NCI-H446 (cell line): ENCODE measurements at places on chromosomes 4 and X.

GRCh38 chr4:125314676-125315575 is at the start of gene FAT4:
FAT4 (plus strand) TSS chr4:125314955; CDS start chr4:125316412, 1,457 bp downstream.
- DNase-seq: peak; percentile 91

GRCh38 chr4:151830168-151830567 is 69.4 kb upstream of the GATB start:
- DNase-seq: no peak

GRCh38 chr4:67700116-67700737 is 728 bp downstream of the UBA6 start:
- DNase-seq: no peak

GRCh38 chr4:141814499-141814898 is 178.1 kb downstream of the IL15 start:
- no peak for DNase-seq

GRCh38 chr4:163505374-163505773 is 10.9 kb downstream of the TMA16 start:
- DNase-seq: no peak

DNA sequence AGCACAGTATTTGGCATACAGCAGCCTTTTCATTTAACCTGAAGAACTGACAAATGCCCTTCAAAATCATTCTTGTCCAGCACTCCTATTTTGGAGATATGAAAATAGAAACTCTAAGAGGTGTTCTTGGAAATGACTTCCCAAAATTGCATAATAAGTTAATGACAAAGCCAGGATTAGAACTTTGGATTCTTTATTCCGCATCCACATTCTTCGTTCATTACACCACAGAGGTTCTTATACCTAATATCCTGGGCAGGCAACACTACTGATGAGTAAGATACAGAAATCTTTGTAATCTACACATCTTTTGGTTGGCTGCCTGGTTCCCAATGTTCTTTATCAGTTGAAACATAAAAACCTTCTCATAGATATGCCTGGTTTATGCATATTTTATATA is 5.9 kb downstream of the COL25A1 start:
- DNase-seq: no peak

- DNase-seq: no peak
Observed at GRCh38 chr4:10096978-10097335, 19.6 kb downstream of the WDR1 start.

GRCh38 chrX:21996872-21997455 is 35.2 kb upstream of the PHEX start:
- DNase-seq: no peak

DNA sequence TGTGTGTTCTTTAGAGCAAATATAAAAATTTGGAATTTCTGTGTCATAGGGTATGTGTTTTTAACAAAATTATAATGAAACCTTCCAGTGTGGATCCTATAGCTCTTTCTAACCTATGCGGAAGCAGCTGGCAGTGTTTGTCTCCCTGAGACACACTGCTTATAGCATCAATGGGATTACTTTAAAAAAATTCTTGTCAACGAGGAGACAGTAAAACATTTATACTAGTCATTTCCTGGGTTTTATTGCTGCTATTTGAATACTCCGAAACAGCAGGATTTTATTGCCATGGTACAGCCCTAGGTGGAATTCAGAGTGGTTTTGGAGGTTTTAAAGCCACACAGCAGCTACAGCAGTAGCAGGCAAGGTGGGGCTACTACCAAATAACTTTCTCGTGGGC is 145.1 kb upstream of the IL1RAPL2 start:
- DNase-seq: no peak

- no peak for DNase-seq
Observed at GRCh38 chrX:134794692-134795091, 136.4 kb upstream of the PLAC1 start.

DNA sequence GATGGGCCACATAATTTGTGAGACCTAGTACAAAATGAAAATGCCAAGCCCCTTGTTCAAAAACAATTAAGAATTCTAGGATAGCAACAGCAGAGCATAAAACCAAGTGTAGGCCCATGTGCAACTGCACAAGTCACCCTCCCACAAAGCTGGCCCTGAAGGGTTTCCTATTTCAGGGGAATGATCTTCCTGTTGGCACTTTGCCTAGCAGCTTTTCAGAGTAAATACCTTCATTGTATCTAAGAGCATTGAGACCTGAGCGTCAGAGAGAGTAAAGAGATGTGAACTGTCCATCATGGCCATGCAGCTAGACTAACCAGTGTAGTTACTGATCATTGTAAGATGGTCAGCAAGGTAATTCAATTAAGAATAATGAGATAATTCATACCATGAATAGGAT is 113.6 kb downstream of the CNKSR2 start:
- no peak for DNase-seq

- DNase-seq: no peak
Observed at GRCh38 chr4:183383606-183384005, 60.8 kb upstream of the CDKN2AIP start.

GRCh38 chrX:95764972-95765451 is 919.6 kb upstream of the DIAPH2 start:
- peak; percentile 57 for DNase-seq

GRCh38 chr4:107721436-107722100 is 1.5 kb upstream of the PAPSS1 start:
- no peak for DNase-seq

- DNase-seq: no peak
Observed at GRCh38 chr4:26321373-26322221, 783 bp downstream of the RBPJ start.

DNA sequence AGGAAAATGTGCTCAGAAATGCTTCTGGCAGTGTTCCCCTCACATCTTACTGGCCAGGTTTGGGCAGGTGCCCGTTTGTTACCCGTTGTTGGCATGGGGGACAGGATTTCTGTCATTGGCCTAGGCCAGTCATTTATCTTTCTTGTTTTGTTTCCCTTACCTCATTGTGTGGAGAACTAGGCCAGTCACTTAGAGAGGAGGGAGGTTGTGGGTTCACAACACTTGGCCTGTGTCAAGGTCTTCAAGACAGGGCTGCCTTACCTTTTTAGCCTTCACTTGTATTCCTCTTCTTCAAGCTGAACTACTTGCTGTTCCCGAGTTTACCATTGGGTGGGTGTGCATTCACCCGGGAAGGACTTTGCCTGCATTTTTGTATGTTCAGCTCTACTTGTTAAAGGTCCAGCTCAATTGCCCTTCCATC is 17.7 kb downstream of the SNX25 start:
- no peak for DNase-seq

- DNase-seq: peak; percentile 20
Observed at GRCh38 chrX:123884809-123885408, 25.1 kb downstream of the XIAP start.

GRCh38 chr4:157897855-157898370 is 274.9 kb downstream of the GASK1B start:
- DNase-seq: no peak

DNA sequence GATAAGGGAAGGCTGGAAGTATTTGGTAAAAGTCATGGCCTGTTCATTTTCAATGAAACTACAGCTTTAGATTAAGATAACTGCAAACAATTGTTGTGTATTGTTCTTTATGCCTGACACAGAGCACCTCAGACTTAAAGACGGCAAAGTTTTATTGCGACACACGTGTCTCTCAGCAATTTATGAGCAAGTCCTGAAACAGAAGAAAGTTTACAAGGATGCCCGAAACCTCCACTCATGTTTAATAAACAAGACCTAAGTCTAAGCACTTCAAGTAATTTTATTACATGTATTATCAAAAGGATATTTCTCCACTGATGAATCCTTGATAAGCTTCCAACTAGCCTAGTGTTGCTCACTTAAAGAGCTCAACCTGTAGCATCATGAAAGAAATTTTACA is 51.0 kb downstream of the DHX15 start:
- DNase-seq: no peak

- no peak for DNase-seq
Observed at GRCh38 chrX:135697601-135698000, 15.8 kb upstream of the CT45A1 start.

- no peak for DNase-seq
Observed at GRCh38 chrX:135632353-135632752, 81.1 kb upstream of the CT45A1 start.

- no peak for DNase-seq
Observed at GRCh38 chrX:3584415-3584996, 128.9 kb downstream of the PRKX start.
